ENCODE measurements at places on chromosomes 12 and 14.

DNA sequence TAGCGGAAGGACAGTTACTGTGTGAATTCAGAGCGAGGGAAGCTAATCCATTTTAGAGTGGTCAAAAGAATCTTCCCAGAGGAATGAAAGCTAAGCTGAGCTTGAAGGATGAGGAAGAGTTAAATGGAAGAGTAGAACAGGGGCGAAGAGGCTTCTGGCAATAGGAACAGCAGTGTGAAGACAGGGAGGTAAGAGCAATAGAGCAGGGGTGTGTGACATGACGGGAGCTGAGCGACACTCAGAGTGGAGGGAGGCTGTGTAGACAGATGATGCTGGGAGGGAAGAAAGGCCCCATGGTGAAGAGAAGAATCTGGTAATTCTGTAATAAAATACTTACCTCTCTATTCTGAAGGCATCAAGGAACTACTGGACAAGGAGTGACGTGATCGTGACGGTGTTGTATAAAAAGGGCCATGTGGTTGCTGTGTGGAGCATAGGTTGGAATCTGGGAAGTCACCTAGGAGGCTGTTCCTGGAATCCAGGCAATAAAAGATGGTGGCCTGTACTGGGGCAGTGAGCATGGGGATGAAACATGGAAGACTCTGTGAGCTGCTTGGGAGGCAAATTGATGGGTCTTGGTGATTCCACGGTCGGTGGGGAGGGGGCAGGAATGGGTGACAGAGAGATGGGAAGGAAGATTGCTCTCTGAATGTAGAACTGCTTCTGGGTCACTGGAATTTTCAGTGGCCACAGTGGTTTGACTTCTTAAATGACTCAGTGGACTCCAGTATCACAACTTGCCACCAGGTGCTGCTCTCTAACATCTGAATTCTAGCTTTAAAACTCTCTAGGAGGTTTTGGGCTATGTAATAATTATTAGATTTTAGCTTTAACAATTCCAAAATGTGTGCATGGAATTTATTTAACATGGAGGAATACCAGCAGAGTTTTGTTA lies 164.1 kb downstream of the ATP23 start:
- DNase-seq, result peak; percentile 32

DNA sequence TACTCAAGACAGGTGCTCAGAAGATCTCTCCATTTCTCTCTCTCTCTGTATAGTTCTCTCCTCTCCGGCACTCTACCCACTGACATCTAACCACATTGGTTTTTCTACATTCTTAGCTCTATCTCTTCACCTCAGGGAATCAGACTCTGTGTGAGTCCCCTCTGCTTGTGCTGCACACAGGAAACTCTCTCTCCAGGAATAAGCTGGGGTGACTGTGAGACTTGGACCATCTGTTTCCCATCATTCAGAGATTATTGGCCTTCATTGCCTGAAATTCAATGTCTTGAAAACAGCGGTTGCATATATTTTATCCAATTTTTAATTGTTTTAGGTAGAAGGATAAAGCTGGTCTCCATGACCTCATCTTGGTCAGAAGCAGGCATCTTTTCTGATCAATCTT lies 105.0 kb downstream of the SLC35F4 start:
- DNase-seq, result no peak

DNA sequence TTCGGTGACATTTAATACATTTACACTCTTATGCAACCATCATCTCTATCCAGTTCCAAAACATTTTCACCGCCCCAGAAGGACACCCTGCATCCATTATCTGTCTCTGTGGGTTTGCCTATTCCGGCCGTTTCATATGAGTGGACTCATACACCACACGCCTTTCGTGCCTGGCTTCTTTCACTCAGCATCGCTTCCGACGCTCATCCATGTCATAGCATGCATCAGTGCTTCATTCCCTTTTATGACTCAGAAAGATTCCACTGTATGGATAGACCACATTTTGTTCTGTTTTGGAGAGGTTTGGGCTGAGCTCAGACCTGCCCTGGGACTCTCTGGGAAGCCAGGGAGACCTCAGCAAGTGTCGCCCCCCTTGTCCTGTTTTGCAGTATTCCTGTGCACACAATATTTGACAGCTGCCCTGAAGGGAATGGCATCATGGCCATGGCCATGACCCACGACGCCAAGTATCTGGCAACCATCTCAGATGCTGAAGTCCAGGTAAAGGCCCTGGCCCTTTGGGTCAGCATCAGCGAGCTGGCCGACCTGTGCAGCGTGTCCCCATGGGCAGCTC lies 23.8 kb downstream of the CFAP251 start:
- peak; percentile 82 for DNase-seq

- no peak for DNase-seq
Measured at GRCh38 chr12:102462795-102463465, 17.4 kb downstream of the IGF1 start.

DNA sequence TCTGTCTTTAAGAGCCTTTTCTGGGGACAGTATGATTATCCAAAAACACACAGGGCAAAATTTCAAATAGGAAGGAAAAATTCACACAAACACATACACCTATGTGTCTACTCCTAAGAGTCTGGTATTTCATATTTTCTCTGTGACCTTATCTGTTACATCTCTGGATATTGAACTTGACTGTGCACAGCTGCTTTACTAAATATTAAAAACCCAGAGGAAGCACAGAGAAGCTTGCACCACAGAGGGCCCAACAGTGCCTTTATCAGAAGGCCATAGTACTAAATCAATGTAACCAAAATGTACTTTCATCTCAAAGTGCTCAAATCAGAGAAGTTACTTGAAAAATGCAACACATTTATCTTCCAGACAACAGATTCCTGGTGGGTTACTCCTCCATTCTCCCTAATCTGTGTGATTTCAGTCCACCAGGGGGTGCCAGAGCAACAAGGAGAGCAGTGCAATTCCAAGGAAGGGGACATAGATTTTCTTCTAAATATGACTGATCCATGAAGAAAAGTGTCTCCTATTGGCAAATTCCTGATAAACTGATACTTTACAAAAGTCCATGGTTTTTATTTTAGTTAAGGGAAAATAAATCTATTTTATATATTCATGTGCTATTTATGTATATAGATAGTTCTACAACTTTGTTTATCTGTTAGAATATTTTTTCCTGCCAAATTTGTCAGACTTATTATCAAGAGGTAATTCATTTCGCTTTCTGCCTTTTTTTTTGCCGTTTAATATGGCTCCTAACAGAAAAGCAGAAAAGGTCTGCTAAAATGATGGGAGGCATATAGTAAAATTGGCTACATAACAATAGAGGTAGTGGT lies 617.6 kb downstream of the LRFN5 start:
- peak; percentile 78 for DNase-seq

DNA sequence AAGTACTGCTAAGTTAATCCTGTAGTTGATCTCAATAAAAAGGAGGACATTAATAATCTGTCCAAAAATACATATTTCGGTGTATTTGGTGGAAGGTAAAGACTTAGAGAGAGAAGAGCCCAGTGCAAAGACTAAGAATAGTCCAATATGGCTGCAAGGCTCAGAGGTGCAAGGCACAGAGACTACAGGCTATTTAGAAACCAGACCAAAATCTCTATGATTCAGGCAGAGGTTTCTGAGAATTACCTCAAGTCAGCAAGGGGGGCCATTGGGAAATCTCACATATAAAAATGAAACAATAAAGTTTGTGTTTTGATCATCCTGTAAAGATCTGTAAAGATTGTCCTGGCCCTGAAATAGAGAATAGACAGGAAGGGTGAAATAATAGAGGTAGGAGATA lies 1173.0 kb downstream of the VRK1 start:
- no peak for DNase-seq

GRCh38 chr12:99068993-99069747 lies 424.1 kb downstream of the APAF1 start:
- no peak for DNase-seq

- no peak for DNase-seq
Measured at GRCh38 chr12:39804898-39805297, 185.3 kb upstream of the ABCD2 start.

- DNase-seq, result no peak
Measured at GRCh38 chr12:68972595-68972994, 39.6 kb upstream of the CPM start.

DNA sequence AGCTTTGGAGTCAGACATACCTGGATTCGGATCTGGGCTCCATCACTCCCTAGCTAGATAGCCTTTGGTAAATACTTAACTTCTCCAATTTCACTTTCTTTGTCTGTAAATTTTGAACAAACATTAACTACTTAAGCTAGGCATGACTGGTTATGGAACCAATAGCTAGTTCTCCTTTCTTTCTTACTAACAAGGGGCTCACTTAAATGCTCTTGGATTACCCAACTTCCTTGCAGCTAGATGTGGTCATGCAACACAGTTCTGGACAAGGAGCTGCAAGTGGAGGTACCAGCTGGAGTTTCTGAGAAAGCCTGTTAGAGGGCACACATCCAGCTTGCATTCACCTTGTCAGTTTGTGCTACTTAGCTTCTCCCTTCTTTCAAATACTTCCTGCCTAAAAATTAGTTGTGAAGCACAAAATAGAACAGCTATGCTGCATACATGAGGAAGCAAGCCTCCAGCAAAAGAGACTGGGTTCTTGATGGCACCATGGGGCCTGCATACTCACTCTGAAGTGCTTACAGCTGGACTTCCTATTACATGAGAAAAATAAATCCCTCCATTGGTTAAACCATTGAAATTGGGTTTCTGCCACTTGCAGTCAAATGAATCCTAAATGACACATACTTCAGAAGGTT lies 210.1 kb upstream of the EEA1 start:
- DNase-seq, result no peak

- no peak for DNase-seq
Measured at GRCh38 chr12:111748867-111749266, 17.9 kb upstream of the ALDH2 start.

Data from cardiac muscle cell (in vitro differentiated cells and primary cell).